ENCODE measurements at places on chromosomes 3 and 15.

DNA sequence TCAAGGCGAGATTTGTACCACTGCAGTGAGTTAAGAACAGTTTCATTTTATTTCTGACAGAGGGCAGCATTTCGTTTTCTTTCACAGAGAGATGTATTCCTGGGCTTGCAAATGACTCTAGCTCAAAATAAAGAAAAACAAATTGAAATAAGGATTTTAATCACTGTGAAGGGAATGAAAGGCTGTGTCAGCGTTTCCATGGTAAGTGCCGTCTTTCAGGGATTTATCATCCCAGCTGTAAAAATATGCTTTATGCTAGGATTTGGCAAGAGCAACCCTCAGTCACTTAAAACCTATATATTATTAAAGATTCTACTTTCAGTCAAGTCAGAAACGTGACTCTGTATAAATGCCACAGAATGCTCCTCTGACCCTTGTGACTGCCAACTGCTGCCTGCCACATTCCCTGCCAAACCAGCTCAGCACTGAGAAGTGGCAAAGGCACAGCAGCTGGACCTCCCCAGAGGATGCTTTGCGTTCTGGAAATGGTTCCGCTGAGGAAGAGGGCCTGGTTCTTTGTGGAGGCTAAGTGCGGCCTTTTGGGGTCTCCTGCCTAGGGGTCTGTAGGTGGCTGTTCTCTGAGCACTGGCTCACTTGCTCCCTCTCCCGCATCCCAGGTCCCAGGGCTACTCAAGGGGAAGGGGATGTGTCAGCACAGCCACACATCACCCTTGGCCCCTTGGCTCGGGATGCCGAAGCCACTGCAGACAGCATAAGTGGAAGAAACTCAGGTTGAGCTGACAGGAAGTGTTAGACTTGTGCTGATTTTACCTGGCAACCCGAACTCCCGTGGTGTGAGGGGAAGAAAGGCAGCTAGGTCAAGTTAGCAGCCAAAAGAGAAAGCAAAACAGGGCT, 56.6 kb upstream of the POMGNT2 start:
- DNase-seq: peak; percentile 41

- DNase-seq: no peak
Measured at GRCh38 chr15:52790941-52791751, 1.0 kb upstream of the ONECUT1 start.

DNA sequence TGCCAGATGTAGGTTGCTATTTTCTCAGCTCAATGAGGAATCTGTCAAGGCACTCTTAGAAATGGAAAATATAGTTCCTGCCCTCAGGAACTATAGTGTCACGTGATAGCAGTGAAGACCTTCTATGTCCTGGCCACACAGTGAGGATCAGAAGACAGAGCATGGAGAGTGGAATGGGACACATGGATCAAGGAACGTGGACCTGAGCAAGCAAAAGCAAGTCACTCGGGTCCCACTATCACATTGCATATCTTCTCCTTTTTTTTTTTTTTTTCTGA, 21.2 kb downstream of the SMAD3 start:
- no peak for DNase-seq

- DNase-seq: no peak
Measured at GRCh38 chr3:109339197-109339596, 1.9 kb upstream of the DPPA4 start.

- DNase-seq: no peak
Measured at GRCh38 chr3:160860346-160860745, 104.3 kb downstream of the PPM1L start.

DNA sequence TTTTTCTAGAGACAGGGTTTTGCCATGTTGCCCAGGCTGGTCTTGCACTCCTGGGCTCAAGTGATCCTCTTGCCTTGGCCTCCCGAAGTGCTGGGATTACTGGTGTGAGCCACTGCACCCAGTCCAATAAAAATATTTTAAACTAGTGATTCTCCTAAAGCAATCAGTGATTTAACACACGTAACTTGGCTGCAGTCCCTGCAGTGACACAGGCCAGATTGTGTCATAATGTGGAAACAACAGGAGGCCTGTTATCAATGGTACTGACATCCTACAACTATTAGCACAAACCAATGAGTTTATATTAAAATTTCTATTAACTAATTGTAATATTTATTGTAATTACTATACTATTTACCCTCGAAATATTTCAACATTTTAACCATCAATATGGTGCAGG, 1.6 kb upstream of the SEC61A1 start:
- no peak for DNase-seq

DNA sequence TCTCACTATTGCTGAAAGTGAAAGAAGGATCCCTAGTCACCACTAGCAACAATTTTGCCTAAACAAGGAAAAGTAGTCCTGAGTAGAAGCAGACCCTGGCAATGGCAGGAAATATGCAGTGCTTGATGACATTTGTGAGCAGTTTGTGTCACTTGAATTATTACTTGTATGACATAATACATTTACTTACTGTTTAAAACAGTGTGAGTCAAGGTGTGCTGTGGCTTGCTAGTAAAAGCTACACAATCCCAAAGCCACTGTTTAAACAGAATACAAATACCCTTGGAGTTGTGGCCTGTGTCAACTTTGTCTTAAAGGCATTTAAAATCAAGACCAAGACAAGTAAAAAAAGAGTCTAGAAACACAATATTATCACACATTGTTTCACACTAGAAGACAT, 775.4 kb downstream of the ROBO1 start:
- DNase-seq: no peak
